GM12892 (cell line): ENCODE measurements at places on chromosomes 3 and 15.

DNA sequence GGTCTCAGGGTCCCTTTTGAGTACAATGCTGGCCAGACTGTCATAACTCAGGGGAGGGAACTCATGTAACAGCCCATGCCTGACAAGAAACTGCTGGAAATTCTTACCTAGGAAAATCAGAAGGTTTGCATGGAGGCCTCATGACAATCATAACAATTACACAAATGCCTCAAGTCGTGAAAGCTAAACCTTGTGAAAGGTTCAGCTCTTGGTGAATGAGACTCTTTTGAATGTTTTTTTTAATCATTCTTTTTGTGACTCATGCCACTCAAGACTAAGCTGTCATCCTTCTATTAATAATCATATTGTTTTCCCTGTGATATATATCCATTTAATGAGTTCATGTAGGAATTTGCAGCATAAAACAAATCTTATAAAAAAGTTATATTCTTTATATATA lies 61.4 kb upstream of the LEKR1 start:
- DNase-seq, result no peak

- no peak for DNase-seq
Observed at GRCh38 chr3:101779822-101780381, 891 bp downstream of the NXPE3 start.

- DNase-seq, result no peak
Observed at GRCh38 chr3:194661946-194662345, 10.0 kb downstream of the LSG1 start.

- no peak for DNase-seq
Observed at GRCh38 chr15:65245096-65245856, 34.0 kb upstream of the CILP start.

- no peak for DNase-seq
Observed at GRCh38 chr3:62888180-62888579, 13.0 kb upstream of the CADPS start.

- no peak for DNase-seq
Observed at GRCh38 chr3:14547693-14548092, 7.6 kb upstream of the GRIP2 start.

DNA sequence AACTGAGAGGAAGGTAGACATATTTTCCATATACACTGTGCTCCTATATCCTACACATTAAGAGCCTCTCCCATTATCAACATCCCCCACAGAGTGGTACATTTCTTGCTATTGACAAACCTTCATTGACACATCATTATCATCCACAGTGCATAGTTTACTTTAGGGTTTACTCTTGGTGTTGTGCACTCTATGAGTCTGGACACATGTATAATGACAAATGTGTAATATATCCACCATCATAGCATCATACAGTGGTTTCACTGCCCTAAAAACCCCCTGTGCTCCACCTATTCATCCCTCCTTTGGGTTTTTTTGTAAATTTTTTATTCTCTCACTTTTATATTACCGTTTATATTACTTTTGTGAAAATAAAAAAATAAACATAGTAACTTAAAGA lies 22.2 kb upstream of the CLDN18 start:
- DNase-seq, result no peak

DNA sequence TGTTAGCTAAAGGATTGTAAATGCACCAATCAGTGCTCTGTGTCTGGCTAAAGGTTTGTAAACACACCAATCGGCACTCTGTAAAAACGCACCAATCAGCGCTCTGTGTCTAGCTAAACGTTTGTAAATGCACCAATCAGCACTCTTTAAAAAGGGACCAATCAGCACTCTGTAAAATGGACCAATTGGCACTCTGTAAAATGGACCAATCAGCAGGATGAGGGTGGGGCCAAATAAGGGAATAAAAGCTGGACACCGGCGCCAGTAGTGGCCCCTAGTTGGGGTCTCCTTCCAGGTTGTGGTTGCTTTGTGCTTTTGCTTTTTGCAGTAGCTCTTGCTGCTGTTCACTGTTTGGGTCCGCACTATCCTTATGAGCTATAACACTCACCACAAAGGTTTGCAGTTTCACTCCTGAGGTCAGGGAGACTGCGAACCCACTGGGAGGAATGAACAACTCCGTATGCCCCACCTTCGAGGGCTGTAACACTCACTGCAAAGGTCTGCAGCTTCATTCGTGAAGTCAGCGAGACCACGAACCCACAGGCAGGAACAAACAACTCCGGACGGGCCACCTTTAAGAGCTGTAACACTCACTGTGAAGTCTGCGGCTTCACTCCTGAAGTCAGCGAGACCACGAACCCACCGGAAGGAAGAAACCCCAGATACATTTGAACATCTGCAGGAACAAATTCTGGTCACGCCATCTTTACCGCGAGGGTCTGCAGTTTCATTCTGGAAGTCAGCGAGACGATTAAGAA lies 1.1 kb upstream of the SUCLG2 start:
- no peak for DNase-seq

- DNase-seq, result no peak
Observed at GRCh38 chr3:171526146-171526545, 65.9 kb upstream of the TNIK start.

GRCh38 chr3:135981701-135982403 lies 16.3 kb downstream of the PPP2R3A start:
- no peak for DNase-seq

GRCh38 chr3:60932170-60932569 lies 319.1 kb downstream of the FHIT start:
- no peak for DNase-seq

GRCh38 chr15:85426481-85426880 lies 46.1 kb downstream of the AKAP13 start:
- no peak for DNase-seq

- DNase-seq, result no peak
Observed at GRCh38 chr15:91383532-91383931, 283.5 kb downstream of the SV2B start.

- DNase-seq, result no peak
Observed at GRCh38 chr15:33160581-33161165, 33.8 kb downstream of the FMN1 start.

DNA sequence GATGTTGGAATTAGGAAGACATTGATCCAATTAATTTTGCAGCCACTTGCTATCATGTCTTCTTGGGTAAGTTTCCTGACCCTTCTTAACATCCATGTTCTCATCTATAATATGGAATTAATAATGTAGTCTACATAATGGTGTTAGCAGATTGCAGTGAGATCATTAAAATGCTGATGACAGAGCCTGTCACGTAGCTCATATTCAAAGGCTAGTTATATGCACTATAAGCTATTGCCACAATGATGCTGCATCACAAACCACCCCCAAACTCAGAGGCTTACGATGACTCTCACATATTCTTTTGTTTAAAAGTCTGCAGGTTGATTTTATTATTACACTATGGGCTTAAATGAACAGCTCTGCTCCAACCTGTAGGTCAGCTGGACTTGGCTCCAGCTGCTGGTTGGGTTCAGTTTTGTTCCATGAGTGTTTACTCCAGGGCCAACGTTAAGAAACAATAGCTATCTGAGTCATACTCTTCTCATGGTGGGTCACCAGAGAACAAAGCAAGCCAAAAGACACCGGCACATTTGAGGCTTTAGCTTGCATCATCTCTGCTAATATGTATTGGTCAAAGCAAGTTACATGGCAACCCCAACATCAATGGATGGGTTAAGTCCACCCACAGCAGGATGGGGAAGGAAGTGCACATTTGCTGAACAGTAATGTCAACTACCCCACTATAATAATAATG lies 250.0 kb upstream of the SLCO3A1 start:
- DNase-seq, result no peak

DNA sequence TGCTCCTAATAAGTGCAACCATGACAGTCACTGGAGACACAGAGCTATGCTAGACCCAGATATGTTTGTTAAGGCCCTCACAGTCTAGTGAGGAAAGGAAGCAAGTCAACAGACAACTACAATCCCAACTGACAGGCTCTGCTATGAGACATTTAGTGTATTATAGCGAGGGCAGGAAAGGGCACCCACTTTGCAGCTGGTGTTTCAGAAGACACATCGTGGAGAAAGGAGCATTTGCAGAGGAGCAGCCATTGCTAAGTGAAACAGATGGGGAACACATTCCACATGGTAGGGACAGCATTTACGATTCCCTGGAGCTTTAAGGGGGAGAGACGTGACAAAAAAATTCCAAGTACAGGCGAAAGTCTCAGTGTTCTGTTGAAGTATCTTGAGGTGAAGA lies 685.6 kb downstream of the AGBL1 start:
- no peak for DNase-seq

DNA sequence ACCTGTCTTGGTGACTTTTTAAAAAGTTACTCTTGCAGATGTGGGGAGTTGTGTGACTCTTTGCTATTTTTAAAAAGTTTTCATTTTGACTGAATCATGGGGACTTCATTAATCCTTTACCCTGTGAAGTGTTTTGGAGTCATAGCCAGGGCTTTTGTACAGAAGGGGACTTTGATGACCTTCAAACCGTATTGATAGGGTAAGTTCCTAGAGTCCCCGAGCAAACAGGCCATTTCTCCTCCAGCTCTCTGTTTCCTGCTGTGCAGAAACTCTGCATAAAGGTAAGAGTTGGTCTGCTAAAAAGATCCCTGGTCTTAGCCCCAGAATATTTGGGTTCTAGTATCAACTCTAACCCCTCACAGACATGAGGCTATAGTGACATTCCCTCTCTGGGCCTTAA lies 170.8 kb upstream of the BCL6 start:
- no peak for DNase-seq

- DNase-seq, result no peak
Observed at GRCh38 chr3:129553171-129553570, 10.2 kb downstream of the H1-8 start.

DNA sequence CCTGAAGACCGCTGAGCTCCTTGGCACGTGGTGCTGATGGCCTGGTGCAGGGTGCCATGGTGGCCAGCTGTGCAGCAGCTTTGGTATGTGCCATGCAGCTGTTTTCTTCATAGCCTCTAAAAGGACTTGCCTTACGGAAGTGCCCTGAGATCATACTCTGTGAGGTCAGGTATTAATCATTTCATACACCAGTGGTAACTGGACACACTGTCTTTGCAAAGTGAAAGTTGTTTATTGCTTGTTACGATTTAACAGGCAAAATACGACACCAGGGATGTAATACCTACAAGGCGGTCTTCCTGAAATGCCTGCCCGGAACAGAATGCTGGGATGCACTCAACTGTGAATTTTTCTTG lies 184.6 kb downstream of the ATP10A start:
- DNase-seq, result no peak

- no peak for DNase-seq
Observed at GRCh38 chr3:179769411-179770247, 116.8 kb downstream of the USP13 start.

DNA sequence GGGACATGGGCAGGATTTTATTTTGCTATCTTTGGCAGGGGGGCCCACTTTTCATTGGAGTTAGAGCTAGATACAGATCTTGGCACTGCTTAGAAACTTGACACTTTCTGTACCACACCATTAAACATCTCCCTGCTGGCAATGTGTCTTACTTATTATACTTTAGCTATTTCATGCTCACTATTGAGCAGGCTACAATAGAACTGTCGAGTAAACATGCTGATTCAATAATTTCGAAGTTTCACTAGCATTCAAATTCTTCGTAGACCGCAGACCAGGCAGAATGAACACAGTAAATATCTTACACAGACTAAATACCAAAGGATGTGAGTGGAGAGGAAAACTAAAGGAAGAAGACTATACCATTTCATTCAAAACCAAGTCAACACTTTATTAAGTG lies 180.8 kb downstream of the UNC13C start:
- DNase-seq, result no peak

- peak; percentile 98 for DNase-seq
Observed at GRCh38 chr15:74889883-74890664, at the start of gene MPI. MPI (plus strand) TSS chr15:74890042; CDS start chr15:74890074, 32 bp downstream.

GRCh38 chr3:189954733-189955665 lies 165.7 kb downstream of the P3H2 start:
- no peak for DNase-seq

GRCh38 chr3:195900436-195901355 lies 7.7 kb downstream of the TNK2 start:
- no peak for DNase-seq

- no peak for DNase-seq
Observed at GRCh38 chr15:85462029-85462428, 81.6 kb downstream of the AKAP13 start.

- DNase-seq, result no peak
Observed at GRCh38 chr3:132368515-132368914, 48.8 kb upstream of the DNAJC13 start.

- DNase-seq, result no peak
Observed at GRCh38 chr15:79032656-79033055, 57.9 kb downstream of the RASGRF1 start.

- no peak for DNase-seq
Observed at GRCh38 chr3:190780524-190780923, 82.0 kb downstream of the GMNC start.

DNA sequence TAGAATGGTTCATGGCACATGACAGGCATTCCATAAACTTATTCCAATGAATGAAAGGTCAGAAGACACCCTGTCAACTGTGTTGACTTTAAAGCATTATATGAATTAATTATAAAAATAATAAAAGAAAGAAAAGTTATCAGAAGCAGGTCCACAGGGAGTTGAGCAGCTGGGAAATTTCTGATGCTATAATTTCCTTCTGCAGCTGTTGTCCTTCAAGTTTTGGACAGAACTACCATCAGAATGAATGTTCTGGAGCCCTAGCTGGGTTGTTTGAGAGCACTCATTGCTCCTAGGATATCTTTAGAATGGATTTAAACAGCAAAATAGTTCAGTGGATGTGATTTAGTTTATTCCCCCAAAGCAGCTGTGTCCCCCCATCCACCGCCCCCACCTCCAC lies 232.4 kb upstream of the PROK2 start:
- DNase-seq, result no peak

DNA sequence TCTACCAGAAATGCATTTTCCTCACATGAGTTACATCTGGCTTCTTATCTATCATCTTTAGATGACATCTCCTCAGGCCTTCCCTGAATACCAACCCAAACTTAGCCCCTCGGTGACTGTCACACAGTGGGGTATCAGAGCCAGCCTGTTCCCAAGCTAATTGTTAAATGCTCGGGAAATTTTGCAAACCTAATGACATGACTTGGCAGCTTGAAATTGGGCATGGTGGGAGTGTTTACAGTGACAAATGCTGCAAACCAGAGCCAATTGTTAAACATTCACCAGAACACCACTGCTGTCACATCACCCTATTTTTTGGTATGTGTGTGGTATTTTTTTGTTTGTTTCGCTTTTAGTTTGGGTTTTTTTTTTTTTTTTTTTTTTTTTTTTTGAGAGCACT lies 130.8 kb downstream of the HCN4 start:
- no peak for DNase-seq

GRCh38 chr15:50190166-50190570 lies 8.2 kb downstream of the SLC27A2 start:
- DNase-seq, result no peak

GRCh38 chr3:135178566-135178965 lies 383.5 kb downstream of the EPHB1 start:
- no peak for DNase-seq

GRCh38 chr15:69860321-69860720 lies 237.4 kb downstream of the TLE3 start:
- DNase-seq, result no peak

- DNase-seq, result no peak
Observed at GRCh38 chr3:65785065-65785645, 253.6 kb downstream of the MAGI1 start.

DNA sequence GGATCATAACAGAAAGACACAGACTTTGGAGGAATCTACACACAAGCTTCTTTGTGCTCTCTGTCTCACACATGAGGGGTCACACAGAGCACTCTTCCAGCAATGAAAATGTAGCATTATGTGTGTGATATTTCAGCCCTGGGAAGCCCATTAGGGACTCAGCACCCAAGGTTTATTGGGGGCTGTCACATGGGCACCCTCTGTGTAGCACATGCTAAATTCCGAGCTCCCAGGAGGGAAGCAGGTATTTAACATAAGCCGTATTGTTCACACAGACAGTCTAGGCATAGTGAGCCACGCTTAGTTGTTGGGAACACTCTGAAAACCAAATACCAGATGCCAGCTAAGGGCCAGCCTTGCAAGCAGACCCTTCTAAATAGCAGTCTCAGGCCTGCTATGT lies 261.6 kb upstream of the MANF start:
- DNase-seq, result no peak
